ENCODE measurements at places on chromosomes 12 and 14.

DNA sequence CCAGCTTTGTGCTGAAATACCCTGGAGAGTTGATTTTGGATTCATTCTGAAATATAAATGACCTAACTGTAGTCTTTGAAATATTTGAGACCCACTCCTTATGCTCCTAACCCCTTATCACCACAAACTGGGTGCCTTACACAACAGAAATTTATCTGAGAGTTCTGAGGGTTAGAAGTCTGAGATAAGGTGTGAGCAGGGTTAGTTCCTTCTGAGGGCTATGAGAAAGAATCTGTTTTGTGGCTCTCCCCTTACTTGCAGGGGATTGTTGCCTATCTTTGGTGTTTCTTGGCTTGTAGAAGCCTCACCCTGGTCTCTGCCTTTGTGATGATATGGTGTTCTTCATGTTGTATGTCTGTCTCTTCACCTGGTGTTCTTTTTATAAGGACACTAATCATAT is 91.7 kb downstream of the DERA start:
- DNase-seq, result no peak

- DNase-seq, result no peak
Measured at GRCh38 chr12:31203261-31203660, 122.7 kb downstream of the SINHCAF start.

DNA sequence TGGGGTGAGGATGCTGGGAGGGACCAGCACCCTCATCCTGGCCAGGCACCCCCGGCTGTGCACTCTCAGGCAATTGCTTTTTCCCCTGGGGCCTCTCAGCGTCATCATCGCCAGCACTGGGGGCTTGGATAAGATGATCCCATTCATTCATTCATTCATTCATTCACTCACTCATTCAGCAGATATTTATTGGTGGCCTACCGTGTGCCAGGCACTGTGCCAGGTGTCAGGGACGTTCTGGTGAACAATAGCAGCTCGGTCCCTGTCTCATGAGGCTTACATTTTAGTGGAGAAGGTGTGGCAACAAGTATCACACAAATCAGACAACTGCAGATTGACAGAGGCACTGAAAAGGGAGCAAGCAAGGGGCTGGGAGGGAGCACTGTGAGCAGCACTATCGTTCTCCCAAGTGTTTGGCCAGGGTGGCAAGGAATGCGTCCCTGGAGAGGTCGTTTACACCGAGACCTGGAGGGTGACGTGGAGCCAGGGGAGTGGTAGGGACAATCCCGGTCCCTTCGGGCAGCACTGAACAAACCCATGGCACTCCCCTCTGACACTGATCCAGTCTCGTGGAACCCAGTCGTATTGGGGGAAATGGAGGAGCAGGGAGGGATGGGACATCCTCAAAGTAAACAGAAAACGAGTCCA is 124.1 kb downstream of the PAPOLA start:
- no peak for DNase-seq

DNA sequence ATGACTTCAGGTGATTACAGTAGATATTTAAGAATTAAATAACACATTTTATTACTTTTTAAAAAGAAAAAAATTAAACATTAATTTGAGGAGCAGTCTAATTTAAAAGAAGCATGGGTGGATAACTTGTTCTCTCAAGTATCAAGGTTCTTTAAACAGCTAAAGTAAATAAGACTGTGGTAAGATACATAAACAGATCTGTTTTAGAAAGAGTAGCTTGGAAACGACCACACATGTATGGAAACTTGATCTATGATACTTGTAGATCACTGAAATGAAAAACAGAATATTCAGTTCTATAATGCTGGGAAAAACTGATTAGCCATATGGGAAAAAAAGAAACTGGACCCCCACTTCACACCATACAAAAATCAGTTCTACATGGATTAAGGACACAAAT is 36.0 kb downstream of the TC2N start:
- DNase-seq, result no peak

DNA sequence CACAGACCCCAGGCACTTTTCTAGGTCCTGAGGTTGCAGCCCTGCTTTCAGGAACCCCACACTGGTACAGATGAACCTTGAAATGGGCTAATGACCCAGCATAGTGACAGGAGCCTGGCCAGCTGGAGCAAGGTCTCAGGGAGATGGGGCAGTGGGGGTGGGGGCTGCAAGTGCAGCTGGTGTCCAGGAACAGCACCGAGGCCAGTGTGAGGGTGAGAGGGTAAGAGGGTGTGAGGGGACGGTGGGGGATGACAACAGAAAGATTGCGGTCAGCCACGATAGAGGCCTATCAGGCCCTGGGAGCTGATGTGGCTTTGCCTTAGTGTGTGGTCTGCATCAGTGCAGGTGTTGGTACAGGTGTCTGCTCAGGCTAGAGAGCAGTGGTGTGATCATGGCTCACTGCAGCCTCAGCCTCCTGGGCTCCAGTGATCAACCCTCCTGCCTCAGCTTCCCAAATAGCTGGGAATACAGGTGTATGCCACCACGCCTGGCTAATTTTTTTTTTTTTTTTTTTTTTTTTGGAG is 59.7 kb downstream of the EP400 start:
- no peak for DNase-seq

Data from GM19239 (cell line).